ENCODE measurements at places on chromosomes 4 and X.

DNA sequence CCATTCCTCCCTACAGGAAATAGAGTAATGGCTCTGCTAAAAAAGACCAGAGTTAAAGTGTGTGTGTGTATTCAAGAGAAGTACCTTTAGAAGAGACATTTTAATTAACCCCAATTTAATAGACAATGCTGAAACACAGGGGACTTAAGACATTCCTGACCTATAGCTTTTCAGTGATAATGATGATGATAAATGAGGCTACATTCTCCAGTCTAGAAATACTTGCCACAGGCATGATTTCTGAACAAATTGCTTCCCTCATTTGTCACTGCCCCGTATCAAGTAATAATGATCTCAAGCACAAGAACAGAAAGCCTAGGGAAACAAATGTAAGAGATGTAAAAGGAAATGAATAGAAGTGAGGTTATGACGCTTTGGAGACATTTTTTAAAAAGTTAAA is 117.1 kb downstream of the UNC5C start:
- DNase-seq = no peak

- DNase-seq = no peak
Measured at GRCh38 chr4:115219862-115220261, 106.4 kb upstream of the NDST4 start.

- no peak for DNase-seq
Measured at GRCh38 chr4:54986095-54986846, 139.1 kb downstream of the KDR start.

DNA sequence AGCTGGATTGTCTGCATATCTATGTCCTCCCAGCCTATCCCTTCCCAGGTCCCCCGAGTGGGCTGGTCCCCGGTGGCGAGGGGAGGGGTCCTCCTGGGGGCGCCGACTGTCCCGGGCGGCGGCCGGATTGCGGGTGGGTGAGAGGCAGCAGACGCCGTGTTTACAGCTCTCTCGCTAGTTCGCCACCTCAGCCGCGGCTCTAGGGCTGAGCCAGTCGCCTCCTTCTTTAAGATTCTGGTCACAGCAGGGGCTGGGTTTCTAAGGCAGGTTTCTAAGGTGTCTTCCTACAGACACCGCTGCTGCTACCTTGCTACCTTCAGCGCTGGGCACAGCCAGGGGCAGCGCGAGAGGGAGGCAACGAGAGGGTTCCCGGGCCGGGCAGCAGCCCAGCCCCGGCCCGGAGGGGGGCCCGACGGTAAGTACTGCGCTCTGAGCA is 57.2 kb downstream of the FRMPD3 start:
- no peak for DNase-seq

DNA sequence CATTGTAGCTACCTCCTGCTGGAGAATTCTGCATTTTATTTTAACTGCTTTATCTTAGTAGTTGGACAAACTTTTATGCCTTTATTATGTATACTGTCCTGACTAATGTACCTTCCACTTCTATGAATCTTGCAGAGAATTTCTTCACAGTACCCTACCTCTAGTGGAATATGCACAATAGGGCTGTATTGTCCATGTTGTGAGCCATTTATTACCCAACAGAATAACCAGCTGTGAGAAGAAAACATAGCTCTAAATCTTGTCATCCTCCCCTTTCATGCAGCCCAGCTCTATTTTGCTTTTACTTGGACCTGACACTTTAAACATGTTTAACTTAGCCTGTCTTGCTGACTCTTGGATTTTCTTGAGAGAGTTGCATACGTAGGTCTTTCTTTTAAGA is 56.2 kb downstream of the MCUB start:
- DNase-seq = no peak

GRCh38 chr4:24605216-24605615 is 20.9 kb upstream of the DHX15 start:
- DNase-seq = no peak

- no peak for DNase-seq
Measured at GRCh38 chr4:13329963-13330362, 154.2 kb downstream of the RAB28 start.

DNA sequence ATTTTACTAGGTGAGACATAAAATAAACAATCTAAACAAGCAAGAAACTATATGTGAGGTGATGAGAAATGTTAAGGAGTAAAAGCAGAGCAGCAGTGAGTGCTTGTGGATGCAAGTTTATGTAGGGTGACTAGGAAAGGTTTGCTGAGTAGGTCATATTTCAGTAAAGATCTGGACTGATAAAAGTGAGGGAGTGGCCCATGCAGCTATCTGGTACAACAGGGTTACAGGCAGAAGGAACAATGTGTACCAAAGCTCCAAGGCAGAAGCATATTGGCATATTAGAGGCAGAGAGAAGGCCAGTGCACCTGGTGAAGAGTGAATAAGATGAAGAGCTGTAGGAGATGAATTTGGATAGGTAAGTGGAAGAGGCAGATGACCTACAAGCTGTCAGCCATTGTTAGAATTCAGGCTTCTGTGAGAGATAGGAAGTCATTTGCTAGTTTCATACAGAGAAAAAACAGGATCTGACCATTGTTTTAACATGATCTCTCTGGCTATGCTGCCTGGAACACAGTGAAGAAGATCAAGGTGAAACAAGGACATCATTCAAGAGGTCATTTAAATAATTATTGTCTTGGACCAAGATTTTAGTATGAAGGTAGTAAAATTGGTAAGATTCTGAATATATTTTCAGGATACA is 274.6 kb downstream of the ANKRD50 start:
- DNase-seq = no peak

- DNase-seq = no peak
Measured at GRCh38 chr4:173025131-173025530, 143.5 kb upstream of the GALNT7 start.

DNA sequence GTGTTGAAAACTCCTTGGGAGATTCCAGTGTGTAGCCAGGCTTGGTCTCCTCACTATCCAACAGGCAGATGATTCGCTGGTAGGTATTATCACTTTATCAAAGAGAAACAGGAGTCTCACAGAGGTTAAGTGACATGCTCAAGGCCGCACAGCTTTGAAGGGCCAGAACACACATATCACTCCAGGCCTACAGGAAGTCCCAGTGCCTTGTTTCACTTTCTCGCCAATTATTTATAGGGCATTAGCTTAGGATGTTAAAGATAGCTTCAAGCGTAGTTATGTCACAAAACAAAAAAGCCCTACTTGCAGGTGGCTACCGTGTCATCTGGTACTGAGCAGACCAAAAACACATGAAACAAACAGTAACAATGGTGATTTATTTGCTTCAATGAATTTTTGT is 13.2 kb downstream of the ATP8A1 start:
- DNase-seq = no peak

DNA sequence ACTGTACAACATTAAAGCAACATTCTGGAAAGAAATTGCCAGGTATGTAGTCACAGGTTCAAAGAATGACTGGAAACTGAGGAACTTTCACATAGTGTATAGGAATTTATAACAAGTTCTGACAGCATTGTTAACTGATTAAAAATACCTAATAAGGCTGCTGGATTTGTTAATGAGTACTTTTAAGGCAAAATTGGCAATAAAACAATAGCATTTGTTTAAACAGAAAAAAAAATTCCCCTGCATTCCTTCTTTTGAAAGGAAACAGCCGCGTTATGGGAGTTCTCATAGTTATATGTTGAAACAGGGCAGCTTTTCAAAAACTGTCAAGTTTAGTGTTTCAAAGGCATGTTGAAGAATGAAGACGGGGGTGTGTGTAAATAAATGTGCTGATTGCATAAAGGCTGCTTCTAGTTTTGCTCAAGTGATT is 282.5 kb upstream of the FAT1 start:
- DNase-seq = no peak

GRCh38 chr4:61220556-61220955 is 20.4 kb downstream of the ADGRL3 start:
- DNase-seq = no peak

DNA sequence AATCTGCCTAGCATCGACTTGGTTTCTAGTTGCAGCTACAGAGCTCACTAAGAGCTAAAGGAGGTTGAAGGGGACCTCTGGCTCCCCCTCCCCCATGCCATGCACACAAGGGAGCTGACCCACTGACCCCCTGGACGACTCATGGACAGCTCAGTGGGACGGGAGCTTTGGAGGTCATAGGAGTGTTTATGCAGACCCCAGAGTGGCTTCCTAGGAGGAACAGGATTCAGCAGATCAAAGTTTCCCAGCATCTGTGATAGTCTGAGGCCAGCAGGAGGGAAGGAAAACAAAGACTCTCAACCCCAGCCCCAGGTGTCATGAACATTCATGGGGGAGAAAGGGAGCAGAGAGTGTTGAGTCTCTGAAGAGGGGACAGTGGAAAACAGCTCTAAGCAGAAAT is 104.4 kb downstream of the ARSF start:
- DNase-seq = no peak

DNA sequence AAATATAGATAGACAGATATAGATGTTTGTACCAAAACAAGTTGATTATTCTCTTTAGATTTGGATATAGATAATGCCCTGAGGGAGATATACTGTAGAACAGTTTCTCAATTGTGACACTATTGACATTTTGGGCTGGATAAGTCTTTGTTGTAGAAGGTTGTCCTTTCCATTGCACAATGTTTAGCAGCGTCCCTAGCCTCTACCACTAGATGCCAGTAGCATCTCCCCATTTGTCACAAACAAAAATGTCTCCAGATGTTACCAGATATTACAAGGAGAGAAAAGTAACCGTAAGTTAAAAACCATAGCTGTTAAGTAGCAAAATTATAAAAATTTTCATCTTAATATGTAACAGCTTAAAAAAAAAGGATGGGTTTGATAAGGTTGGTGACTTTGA is 2595.3 kb downstream of the ARAP2 start:
- DNase-seq = no peak

DNA sequence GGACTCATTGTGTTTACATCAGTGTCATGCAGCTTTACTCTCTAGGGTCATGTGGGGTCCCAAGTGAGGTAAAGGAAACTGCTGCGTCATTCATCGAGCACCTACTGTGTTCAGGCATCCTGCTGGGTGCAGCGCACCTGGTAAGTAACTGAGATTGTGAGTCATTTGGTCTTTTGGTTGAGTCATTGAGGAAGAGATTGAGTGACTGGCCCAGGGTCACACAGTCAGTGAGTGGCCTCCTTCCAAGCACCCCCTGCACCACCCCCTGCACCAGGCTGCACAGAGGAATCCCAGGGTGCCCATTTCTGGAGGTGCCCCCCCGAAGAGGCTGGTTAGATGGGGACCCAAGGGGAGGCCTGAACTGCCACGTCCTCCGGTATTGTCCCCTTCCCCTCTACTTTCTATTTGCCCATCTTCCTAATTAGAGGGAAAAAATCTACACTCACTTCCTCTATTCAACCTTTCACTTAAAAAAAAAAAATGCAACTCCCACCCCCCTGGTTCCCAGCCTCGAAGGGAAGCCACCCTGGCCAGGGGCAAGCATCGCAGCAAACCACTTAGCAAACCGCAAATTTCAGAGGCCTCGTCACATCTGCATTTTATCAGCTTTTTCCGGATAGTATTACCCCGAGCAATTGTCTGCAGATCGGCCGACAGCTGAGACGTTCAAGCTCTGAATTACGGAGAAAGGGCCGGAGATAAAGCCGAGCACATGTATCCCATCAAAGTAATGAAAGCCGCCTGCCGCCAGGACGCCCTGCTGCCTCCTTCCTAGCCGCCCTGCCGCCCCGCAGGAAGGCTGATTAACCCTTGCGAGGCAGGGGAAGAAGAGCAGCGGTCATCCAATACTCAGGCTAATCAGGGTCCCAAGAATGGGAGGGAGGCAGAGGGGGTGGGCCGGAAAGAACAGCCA is 96.3 kb upstream of the MSX1 start:
- DNase-seq = peak; percentile 49

DNA sequence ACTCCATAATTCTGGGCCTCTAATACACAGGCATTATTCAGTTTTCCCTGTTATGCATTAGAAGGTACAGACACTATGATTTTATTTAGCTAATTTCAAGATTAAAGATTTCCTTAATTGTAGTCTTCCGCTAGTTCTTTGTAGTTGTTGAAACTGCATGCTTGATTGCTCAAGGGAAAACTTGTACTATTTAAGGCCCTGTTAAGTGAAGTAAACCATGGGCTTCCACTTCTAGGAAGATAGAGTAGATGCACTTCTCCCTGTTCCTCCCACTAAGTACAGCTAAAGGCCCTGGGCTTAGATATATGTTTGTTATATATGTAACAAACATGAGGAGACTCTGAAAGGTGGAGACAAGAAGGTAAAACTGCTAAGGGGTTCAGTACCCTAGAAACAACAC is 215.8 kb upstream of the LEF1 start:
- DNase-seq = no peak

DNA sequence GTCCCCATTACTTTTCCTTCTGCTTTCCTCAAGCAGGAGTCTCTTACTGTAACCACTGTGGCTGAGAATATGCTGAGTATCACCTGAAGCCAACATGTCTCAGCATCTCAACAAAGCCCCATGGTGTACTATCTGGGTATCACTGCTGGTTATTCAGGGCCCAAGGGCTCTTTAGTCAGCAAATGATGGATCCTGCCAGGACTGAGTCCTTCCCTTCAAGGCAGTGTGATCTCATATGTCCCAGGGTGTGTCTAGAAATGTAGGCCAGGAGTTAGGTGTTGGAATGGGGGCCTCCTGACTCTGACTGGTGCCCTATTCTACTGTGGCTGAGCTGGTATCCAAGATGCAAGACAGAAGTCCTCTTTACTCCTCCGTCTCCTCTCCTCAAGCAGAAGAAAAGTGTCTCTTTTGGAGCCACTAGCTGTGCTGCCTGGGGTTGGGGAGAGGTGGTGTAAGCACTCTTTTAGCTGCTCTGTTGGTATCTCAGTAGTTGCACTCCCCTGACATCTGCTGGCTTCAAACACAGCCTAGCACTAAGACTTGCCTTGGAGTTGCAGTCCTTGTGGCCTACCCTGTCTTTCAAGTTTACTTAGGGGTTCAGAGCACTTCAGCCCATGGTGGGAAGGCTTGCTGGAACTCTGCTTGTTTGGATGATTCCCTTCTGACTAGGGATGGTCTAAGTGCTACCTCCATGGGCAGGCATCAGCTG is 28.6 kb downstream of the OCIAD2 start:
- DNase-seq = no peak

- no peak for DNase-seq
Measured at GRCh38 chr4:38630519-38630918, 33.5 kb upstream of the KLF3 start.

GRCh38 chr4:67687636-67688035 is 13.3 kb downstream of the UBA6 start:
- no peak for DNase-seq

GRCh38 chrX:136386173-136386572 is 85.4 kb downstream of the ADGRG4 start:
- no peak for DNase-seq

DNA sequence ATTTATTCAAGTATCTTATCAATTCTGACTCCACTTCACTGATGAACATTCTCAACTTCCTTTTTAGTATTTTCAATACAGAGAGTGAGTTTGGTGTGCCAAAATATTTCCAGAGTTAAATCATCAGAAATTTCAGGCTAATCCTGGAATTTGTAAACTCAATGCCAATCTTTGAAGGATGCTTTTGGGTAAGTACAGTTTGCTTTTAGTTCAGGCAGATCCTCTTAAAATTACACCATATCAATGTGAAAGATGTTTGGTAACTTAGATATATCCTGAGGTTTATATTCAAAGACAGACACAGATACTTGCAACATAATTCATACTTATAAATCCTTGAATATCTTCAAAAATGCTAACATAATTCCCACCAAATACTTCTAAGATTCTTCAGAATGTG is 76.0 kb upstream of the FAM47B start:
- DNase-seq = no peak

Data from activated CD4-positive, alpha-beta memory T cell treated with anti-CD3 and anti-CD28 coated beads, Interleukin-2, amount 10 ng/mL, durations not matched to agents 7 days and 5 days (primary cell).